ENCODE measurements at places on chromosomes 1 and 21.
A peak's percentile ranks its signal among the peaks of the same experiment; 100 is the strongest.

DNA sequence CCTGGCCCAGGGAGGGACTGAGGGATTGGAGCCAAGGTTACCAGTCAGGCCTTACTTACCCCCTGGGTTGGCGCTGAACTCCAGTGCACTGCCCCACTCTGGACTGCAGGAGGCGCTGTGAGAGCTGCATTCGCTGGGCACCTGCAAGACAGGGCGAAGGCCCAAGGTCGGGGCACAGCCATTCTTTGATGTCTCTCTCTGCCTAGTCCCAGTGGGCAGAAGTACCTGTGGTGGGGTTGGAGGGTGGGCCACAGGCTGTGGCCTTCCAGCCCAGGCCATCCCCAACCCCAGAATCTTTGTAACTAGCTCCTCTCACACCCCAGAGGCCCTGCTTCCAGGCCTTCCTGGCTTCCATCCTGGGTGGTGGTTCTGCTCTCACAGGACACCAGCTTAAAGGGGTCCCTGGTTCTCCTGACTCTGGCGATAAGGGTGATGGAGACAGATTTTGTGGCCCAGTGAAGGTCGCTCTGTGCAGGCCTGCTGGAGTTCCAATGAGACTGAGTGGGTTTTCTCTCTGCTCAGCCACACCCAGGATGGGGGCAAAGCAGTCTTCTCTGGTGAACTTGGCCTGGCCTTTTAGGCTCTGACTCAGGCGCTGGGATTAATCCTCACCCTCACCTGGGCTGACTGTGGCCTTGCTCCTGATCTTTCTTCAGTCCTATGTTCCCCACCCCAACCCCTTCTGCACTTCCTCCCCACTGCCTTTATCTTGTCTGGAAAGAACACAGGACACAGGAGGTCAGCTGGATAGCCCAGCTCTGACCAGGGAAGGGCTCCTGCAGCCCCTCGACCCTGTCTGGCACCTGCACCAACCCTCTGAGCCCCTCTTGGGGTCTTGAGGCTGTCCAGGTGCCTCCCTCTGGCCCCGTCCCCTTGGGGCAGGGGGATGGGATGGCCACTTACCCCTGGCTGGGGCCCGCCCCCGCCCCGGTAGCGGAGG lies 954 bp downstream of the MYOG start:
- no peak for DNase-seq

GRCh38 chr1:13830170-13830569 lies 130.2 kb downstream of the PRDM2 start:
- DNase-seq: no peak

GRCh38 chr1:28865997-28866650 lies 48.2 kb upstream of the EPB41 start:
- no peak for DNase-seq

DNA sequence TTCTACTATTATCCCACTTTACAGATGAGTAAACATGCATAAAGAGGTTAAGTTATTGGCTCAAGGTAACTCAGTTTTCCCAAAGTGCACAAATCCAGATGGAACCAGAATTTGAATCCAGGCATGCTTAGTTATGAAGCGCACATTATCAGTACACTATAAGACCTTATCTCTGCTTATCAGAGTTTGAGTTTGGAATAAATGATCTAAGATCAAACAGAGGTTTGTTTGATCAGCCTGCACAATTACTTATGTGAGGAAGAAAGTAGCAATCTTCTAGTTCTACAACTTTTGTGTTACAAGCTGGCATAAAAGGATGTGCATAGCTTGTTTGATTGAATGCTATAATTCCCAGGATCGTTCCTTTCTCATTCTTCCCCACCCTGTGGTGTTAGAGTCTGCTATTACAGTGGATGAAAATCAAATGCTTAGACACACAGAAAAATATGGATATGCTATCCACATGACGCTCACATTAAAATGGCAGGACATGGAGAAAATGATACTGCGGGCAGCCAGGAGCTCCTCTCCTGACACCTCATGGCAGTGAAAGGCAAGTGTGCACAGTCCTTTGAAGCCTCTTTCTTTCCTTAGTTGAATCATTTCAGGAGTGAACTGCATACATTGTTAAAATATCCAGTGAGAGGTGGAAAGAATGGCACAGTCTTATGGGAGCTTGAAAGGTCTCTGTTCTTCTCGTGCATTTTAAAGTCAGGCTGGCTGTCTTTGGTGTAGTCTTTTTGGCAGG lies 23.9 kb upstream of the PBX1 start:
- DNase-seq: no peak

- DNase-seq: no peak
Observed at GRCh38 chr1:54782588-54782987, 18.3 kb upstream of the PARS2 start.

GRCh38 chr1:39129514-39129913 lies 75.0 kb upstream of the MACF1 start:
- no peak for DNase-seq

- no peak for DNase-seq
Observed at GRCh38 chr1:88877382-88877825, 14.0 kb downstream of the GTF2B start.

DNA sequence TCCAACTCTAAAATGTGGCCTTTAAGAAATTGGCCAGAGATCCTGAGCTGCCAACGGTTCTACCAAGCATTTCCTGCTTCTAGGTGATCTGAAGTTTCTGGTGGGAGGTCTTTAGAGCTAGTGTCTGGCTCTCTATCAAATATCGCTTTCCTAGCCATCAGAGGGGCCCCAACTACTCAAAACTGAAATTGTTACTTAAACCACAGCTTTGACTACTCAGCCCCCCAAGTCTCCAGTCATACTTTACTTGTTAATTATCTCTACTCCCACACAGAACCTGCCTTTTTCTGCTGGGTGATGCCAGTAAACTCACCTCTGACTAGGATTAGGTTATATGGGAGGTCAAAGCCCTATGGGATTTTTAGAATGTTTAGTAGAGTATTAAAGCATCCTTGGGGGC lies 95.1 kb downstream of the FASLG start:
- DNase-seq: no peak

- DNase-seq: no peak
Observed at GRCh38 chr1:92843429-92844352, 11.9 kb downstream of the RPL5 start.

DNA sequence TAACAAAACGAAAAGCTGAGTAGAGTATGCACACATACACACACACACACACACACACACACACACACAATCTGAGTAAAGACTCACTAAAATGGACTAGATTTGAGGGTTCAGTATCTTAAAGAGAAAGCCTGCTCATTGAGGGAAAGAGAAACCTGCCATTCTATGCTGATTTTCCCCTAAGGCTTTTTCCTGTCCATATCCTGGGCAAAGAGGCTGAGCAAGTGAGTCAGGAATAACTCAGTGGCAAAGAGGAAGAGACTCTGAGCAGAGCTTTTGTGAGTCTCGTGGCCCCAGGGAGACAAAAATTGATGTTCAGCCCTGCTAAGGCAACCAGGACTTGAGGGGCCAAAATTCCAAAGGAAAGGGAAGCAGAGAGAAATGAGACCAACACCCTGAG lies 37.3 kb upstream of the RUNX1 start:
- DNase-seq: no peak

DNA sequence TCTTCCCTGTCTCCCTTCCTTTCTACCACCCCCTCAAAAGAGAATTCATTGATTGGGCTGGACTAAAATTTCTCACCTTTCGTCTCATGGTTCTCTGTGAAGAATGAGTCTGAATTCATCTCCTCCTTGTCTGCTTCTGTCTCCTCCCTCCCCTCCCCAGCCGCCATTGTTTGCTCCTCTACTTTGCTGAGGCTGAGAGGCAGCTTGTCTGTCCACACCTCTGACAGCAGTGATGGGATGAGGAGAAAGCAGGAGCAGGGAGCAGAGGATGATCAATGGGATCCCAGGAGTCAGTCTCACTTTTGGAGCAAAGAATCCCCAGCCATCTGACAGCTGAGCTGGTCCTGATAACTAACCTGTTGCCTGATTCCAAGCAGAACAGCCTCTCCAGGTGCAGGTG lies 2.5 kb downstream of the ILDR2 start:
- no peak for DNase-seq

DNA sequence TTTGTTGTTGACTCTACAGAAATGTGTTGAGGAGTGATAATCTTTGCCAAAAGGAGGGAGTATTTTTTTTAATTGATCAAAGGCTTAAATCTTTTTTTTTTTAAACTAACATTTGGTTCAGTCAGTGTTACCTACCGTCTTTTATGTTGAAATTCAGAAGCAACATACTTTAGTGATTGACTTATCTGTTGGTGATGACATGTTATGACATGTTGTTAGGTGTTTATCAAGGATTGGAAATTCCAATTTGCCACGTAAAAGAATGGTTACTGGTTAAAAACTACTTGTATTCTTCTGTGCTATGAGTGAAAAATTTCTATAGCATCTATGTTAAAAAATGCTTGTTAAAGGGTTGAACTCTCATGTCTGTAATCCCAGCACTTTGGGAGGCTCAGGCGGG lies 61.2 kb downstream of the DNM3 start:
- no peak for DNase-seq

DNA sequence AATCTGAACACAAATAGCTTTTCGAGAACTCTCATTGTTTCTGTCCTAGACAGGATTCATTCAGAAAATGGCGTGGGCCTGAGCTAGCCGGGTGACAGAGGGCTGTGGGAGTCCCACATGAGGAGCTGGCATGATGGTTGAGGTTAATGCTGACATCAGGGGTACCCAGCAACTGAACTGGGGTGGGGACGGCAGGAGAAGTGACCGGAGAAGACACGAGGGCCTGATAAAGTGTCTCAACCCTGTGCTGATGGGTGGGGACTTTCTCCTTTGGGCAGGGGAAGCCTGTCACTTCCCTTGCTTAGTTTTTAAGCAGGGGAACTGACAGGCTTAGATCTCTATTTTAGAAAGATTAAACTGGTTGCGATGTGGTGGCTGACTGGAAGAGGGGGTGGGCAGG lies 14.6 kb downstream of the CHIT1 start:
- peak; percentile 33 for DNase-seq

DNA sequence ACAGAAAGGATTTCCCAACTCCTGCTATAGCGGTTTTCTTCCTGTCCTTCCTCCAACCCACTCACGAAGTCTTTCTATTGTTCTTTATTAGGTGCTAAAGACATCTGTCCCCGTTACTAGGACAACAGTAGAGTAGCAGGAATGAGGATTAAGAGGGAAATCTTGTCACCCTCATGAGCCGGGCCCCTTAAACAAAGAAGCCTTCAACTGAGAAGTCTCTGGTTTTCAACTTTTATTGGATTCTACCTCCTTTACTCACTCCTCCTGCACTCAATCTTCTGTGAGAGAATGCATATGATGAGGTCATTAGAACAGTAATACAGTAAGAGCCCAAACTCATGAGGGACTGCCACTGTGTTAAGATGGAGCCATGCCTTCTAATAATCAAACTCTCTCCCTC lies 206.3 kb downstream of the OMA1 start:
- no peak for DNase-seq

DNA sequence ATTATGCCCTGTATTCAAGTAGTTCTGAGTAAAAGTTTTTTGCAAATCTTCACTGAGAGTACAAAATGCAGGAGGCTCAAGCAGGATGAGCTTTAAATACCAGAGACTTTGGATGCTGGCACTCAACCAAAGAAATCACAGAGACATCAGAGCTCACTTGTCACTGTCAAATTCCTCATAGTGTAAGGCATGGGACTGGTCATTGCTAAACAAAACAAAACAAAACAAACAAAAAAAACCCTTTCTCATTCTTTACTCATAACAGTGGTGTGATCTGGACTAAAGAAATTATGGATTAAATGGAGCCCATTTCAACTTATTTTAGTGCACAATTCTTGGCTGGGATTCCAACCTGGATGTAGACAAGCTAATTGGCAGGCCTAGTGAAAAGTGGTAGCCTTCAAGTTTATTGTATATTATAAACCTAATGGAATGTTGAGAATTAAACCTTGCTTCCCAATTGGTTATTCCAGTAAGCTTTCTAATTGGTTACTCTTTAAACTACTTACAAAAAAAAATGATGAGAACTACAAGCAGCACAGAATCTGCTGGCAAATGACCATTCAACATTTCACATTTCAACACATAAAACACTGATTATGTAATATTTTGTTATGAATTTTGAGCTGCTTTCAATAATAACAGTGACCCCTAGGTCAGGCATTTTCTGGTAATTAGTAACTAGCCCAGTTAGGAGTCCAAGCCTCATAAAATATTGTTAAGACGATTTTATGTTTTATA lies 30.6 kb upstream of the NEK7 start:
- no peak for DNase-seq

DNA sequence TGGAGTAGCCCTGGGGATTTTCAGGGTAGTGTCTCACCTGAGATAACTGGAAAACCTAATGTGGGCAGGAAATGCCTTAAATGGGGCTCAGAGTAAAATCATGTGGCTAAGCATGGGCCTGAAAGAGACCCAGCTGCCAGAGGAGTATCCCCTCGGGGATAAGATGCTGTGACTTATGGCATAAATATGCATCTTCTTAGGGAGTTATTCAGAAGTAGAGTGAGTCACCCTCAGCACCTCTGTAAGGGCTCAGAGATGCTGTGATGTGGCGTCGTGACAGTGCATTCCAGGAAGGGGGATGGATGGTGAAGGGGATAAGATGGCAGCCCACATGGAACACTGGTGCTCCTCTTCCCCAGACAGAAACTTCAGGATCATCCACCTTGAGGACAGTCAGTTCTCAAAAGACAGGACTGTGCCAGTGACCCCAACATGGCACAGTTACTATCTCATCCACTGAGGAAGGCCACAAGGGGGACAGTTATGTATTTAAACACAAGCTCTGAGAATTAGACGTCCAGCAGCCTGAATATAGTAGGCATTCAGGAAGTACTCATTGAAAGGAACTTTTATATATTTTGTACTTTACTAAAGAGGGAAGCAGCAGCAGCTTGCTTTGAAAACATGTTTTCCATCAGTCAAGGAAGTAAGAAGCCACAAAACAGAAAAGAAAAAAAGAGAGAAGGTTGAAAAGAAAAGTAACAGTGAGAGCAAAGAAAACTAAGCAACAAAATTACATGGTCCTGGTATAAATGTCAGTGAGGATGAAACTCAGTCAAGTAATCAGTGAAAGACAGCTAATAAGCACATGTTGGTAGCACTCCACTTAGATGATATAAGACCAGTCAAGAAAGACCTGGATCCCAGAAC lies 8.3 kb downstream of the IL24 start:
- no peak for DNase-seq

DNA sequence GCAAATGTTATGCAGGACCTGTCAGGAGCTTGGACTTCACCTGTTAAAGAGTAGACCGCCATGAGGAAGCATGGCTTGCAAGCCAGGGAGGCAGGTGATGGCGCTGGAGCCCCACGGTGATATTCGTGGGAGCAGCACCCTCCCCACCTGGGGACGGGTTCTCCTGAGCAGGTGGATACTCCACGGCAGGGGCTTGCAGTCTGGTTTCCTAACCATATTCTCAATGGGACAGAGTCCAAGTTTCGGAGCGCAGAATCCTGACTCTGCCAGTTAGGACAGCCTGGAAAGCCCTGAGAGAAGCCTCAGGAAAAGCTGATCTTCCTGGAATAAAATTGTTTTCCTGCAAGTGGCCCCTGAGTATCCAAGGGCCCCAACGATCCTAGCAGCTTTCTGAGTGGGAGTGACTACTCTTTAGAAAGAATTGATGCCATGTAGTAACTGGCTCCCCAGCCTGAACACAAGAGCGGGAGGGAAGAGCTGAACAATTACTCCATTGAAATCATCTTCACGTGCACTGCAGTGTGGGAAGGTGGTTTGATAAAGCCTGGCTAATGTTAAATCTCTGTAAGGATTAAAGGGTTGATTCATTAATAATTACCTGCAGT lies 146.3 kb upstream of the RAB4A start:
- no peak for DNase-seq

Data from NK-92 treated with Interleukin-12 subunit alpha and Interleukin-12 subunit beta, amount 100 ng/mL, for 24 hours (cell line).